Stimulated activated CD8-positive, alpha-beta memory T cell treated with anti-CD3 and anti-CD28 coated beads, Interleukin-4, amount 100 ng/mL, for 4 hours (primary cell): ENCODE measurements at places on chromosomes 2 and 18.

GRCh38 chr2:176018708-176019107 is 16.6 kb upstream of the LNPK start:
- DNase-seq = no peak

GRCh38 chr2:224427471-224427870 is 25.6 kb upstream of the FAM124B start:
- DNase-seq = no peak

GRCh38 chr2:143786026-143786765 is 657.0 kb downstream of the ARHGAP15 start:
- no peak for DNase-seq

GRCh38 chr2:116804901-116805300 is 1009.6 kb upstream of the DDX18 start:
- DNase-seq = no peak

- no peak for DNase-seq
Observed at GRCh38 chr2:196961889-196962288, 35.4 kb upstream of the PGAP1 start.

DNA sequence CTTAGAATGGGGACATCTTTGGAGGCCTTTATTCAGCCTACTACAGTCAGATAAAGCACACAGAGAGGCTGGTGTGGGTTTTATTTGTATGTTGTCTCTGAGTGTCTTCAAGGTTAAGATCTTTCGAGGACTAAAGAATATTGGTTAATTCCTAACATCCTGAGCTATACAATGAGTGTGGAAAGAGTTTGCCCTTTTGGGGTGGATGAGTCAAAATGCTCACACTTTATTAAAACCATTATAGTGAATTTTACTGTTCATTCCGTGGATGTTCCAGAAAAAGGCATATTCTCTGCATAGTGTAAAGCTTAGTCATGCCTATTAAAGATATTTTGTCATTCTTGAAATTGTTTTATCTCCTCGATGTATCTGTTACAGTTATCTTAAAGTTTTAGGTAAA is 29.1 kb upstream of the SLC38A11 start:
- no peak for DNase-seq

GRCh38 chr2:35530615-35531135 is 824.9 kb upstream of the CRIM1 start:
- DNase-seq = no peak

GRCh38 chr18:63348508-63349136 is 18.4 kb downstream of the KDSR start:
- no peak for DNase-seq

DNA sequence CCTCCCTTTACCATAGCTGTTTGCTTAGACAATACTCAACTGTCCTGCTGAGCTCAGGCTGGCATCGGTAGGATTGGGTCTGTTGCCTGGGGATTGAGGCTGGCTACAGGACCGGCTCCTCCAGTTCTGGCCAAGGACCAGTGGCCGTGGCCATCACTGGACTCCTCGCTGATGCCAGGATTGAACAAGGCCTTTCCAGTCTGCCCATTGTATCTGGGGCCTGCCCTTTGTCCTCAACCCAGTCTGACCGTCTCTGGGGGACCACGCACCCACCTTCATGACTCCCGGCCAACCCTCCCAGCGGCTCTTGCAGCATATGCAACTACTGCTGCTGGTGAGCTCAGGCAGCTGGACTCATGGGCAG is 28.7 kb downstream of the SH2D6 start:
- no peak for DNase-seq

- DNase-seq = no peak
Observed at GRCh38 chr2:105590780-105591660, 153.7 kb upstream of the NCK2 start.

DNA sequence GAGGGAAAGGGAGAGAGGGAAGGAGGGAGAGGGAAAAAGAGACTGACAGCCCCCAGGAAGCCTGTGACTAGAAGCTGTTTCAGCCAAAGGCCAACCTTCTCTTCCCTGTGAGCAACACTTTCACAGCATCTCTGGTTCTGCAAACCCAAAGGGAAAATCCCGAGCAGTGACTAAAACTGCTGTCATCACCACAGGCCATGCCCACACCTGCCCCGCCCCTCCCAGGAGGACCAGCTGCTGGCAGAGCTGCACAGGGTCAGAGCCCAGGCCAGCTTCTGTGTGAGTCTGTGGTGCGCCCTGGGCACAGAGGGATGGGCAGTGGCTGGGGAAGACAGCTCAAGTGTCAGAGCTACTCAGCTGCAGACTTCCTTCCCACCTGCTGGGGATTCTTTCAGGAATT is 64.9 kb upstream of the OTOS start:
- DNase-seq = no peak

DNA sequence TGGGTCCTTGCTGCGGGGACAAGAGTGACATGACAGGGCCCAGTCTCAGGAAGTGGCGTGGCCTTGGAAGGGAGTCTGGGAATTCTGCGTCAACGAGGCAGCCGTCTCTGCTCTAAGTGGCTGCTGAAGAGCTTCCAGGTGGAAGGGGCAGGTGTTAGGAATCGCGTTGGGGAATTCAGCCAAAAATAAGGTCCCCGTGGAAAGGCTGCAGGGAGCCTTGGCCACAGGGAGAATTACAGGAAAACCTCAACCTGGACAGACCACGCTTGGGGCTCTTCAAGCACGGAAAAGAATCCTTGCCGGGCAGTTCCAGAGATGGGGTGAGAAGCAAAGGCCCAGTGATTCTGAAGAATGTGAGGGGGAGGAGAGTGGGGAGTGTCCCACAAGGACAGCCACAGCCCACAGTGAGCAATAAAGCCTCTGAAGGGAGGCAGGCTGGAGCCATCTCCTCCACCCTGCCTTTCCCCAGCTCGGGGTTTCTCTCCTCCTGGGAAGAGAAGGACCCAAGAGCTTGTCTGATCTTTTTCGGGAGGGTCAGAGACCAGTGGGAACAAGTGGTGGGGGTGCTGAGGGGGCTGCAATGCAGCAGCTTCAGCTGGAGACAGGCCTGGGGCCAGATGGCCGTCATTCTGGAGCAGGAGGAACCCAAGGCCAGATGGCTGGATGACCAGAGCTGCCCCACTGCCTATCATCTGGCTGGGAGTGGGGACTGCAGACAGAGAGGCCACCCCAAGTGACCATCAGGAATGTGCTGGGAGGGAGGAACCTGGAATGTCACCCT is 106.4 kb upstream of the SMAD2 start:
- no peak for DNase-seq

GRCh38 chr2:169007356-169007755 is 23.8 kb downstream of the ABCB11 start:
- no peak for DNase-seq

DNA sequence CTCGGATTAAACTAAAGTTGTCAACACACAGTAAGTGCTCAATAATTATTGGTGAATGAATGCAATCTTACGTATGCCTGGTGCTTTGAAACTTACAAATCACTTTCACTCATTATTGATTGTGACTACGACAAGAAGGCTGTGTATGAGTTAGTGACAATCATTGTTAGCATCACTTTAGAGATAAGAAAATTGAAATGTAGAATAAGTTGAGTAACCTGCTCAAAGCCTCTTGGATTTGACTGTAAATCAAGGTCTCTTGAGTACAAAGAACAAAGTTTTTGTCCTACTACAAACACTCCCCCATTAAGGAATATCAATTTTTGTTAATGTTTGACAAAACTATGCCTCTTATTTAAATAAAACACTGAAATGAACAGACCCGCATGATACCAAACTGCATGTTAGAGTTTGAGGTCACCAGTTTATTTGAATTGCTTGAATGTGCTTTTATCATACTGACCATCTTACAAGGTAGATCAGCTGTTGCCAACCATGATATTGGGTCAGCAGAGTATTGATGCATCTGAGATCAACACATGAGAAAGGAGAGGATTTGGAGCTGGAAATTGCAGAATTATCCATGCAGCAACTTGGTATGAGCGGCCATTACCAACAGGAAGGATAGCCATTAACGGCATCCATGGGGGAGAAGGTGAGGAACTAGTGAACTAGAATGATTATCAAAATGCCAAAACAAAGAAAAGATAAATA is 142.1 kb downstream of the IRS1 start:
- DNase-seq = no peak

GRCh38 chr2:18664421-18664820 is 75.1 kb upstream of the NT5C1B start:
- DNase-seq = no peak

- DNase-seq = peak; percentile 66
Observed at GRCh38 chr2:230987137-230988020, 8.5 kb upstream of the SPATA3 start.

DNA sequence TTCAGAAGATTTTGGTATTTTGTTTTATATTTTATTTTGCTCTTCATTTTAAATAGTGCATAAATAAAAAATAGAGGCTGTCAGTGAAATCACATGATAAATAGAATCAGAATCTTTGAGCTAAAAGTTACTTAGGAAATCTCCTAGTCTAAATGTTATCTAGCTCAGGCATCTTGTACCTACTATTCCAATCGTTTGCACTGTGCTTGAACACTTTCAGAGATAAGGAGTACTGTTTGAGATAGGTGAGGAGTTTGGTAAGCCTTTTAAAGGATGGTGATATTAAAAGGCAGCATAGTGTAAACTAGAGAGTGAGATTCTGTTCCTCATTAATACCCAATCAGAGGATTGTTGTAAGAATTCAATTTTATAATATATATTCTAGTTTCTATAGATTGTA is 157.2 kb upstream of the MYO3B start:
- no peak for DNase-seq

- no peak for DNase-seq
Observed at GRCh38 chr18:35072616-35073015, 31.4 kb downstream of the MAPRE2 start.

- no peak for DNase-seq
Observed at GRCh38 chr2:12270876-12271588, 445.7 kb upstream of the TRIB2 start.

DNA sequence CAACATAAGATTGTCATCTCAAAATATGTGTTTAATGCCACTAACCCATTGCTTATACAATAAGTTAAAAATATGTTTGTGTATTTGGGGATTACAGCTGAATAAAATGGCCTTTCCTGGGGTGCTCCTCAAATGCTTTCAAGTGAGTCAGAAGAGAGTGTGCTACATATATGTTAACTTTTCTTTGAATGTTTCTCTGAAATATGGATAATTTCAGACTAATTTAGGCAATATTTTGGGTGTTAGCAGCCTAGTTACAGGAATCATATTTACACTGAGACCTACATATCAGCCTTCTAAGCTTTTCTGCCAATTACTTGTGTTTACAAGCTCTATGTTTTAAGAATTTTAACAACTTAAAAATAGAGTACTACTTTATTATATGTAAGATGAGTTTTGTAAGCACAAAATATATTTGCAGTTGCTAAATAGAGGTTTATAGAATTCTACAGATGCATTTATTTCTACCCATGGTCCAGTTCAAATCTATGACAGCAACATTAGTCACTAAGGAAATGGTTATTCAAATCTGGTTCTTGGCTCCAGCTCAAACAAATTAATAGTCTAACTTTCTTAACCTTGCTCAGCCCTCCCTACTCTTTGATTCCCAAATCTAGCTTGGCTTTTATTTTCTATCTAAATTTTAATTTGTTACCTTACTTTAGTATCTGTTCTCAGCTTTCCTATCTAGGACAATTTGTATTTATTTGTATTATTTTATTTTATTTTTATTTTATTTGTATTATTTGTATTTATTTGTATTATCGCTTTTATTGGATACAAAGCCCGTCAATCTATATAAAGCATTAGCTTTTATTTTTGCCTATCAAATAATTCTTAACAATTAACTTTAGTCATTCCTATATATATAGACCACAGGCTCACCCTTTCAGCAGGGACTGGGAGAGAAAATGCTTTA is 48.9 kb downstream of the FSIP2 start:
- no peak for DNase-seq

DNA sequence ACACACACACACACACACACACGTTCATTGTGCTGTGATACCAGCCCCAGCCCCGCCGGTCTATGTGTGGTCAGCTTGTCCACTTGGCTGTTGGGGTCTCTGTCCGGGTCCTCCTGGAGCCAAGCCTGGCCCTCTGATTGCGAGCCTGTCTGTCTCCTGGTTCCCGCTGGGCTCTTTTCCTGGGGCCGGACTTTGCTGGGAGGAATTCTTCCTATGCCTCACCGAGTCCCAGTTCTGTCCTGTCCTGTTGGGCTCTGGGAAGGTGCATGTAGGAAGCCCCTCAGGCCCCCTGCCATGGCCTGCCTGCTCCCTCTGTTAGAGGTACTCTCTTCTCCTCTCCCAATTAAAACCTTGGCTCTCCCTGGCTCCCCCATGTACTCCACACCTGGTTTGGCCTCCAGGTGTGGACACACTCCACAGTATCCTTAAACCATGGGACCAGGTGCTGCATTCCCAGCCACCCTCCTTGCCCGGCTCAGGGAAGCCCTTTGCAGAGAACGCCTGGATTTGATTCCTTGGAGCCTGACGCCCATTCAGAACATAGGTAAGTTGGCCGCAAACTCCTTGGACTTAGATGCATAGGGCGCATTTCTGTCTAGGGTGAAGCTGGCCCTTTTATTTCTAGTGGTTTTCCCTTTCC is 42.3 kb downstream of the CABLES1 start:
- DNase-seq = no peak

DNA sequence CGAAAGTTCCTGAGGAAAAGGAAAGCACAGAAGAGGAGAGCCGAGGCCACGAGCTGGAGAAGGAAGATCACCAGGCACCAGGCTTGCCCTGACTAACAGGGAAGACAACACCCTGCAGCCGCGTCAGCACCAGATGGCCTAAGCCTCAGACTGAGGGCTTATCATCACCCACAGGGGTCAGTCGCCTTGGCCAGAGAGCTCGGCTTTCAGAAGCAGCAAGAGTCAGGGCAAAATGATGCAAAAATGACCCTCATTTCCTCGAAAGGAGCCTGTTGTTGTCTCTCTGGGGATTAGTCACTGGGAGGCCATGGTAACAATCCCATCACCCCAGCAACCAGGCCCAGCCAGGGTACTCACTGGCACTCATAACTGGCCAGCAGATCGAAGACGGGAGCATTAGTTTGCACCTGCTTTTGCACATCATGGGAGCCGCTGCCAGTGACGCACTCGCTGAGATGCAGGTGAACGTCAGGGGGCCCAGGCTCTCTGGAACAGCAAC is 42.7 kb upstream of the ZFP36L2 start:
- no peak for DNase-seq

- no peak for DNase-seq
Observed at GRCh38 chr2:196125596-196125995, 45.8 kb downstream of the STK17B start.

DNA sequence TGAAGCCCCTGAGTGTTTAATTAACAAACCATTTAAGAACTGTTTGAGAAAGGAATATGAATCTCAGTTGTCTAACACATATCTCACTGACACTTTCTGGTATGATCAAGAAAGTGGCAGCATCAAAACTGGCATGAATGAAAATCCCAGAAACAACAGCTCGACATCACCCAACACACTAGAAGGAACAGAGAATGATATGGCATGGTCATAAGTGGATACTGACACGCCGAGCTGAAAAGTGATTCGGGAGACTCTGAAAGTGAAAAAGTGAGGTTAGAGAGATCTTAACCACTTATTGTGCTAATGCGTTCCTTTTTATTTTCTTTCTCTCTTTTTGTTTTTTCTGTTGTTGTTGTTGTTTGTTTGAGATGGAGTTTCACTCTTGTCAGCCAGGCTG is 37.9 kb downstream of the MRPL35 start:
- DNase-seq = no peak

DNA sequence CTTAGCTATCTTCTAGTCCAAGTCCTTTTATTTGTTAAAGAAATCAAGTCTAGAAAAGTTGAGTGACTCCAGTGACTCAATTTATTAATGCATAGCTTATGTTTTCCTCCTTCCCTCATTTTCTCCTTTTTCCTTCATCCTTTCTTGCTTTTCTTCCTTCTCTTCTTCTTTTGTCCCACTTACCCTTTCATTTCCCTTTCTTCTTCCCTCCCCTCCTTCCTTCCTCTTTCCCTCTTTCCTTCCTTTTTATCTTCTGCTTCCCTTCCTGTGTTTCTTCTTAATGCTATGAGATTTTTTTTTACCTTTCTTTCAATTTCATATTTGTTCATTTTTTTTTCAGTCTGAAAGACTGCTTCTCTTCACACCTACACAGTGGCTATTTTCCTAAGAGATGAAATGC is 555.5 kb downstream of the PIK3C3 start:
- no peak for DNase-seq
